ENCODE measurements at places on chromosomes 12 and 14. TPM values are rescaled to one million over a fixed set of nuclear protein-coding genes. Genes with fewer than 3 reads are reported as not detected.

DNA sequence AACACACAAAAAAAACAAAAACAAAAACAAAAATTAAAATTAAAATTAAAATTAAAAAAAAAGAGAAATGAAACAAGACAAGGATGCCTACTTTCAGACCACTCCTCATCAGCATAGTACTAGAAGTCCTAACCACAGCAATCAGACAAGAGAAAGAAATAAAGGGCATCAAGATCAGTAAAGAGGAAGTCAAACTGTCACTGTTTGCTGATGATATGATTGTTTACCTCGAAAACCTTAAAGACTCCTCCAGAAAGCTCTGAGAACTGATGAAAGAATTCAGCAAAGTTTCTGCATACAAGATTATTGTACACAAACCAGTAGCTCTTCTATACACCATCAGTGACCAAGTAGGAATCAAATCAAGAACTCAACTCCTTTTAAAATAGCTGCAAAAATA is 29.2 kb downstream of the ALG10 start:
- H3K36me3 ChIP-seq: no peaks in the 10 kb centered on the region
- H3K27ac ChIP-seq: no peak overlapping the region
- no peak overlapping the region for H3K4me3 ChIP-seq
- no peaks in the 10 kb centered on the region for H3K27me3 ChIP-seq

DNA sequence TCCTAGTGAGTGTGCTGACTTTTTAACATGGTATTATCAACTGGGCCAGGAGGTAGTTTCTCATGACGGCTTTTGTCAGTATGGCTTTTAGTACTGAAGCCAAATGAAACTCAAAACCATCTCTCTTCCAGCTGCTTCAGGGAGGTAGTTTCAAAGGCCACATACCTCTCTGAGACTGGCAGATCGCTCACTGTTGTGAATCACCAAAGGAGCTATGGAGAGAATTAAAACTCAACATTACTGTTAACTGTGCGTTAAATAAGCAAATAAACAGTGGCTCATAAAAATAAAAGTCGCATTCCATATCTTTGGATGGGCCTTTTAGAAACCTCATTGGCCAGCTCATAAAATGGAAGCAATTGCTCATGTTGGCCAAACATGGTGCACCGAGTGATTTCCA is 141.1 kb downstream of the HMGA2 start:
- H3K4me3 ChIP-seq: no peak overlapping the region
- no peak overlapping the region for H3K27ac ChIP-seq
- no peaks in the 10 kb centered on the region for H3K27me3 ChIP-seq
- peaks cover 5% of the 10 kb centered on the region for H3K4me1 ChIP-seq
- no peaks in the 10 kb centered on the region for H3K36me3 ChIP-seq

GRCh38 chr14:64685371-64686281 is 18.6 kb upstream of the PLEKHG3 start:
- H3K4me1 ChIP-seq: peaks cover 38% of the 10 kb centered on the region
- H3K27ac ChIP-seq: no peak overlapping the region
- no peak for DNase-seq
- H3K27me3 ChIP-seq: no peaks in the 10 kb centered on the region

DNA sequence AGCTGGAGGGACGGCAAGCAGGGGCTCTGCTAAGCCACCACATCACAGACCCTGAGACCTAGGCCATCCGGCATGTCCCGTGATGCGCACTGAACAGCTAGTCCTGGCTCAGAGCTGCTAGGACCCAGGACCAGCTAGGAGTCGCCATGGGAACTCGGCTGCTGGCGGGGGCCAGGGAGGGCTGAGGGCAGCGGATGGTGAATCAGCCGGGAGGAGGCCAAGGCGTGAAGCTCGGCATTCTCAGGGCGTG is 5.1 kb downstream of the AHNAK2 start:
- DNase-seq: peak; percentile 93
- H3K36me3 ChIP-seq: no peaks in the 10 kb centered on the region
- H3K4me1 ChIP-seq: peaks cover 58% of the 10 kb centered on the region

- no peak overlapping the region for H3K4me3 ChIP-seq
- no peak for DNase-seq
- H3K27ac ChIP-seq: no peak overlapping the region
- no peaks in the 10 kb centered on the region for H3K27me3 ChIP-seq
Observed at GRCh38 chr12:95229636-95230035, 12.0 kb downstream of the VEZT start.

SLC25A47 gene
- total RNA-seq: 1.6 TPM

DNA sequence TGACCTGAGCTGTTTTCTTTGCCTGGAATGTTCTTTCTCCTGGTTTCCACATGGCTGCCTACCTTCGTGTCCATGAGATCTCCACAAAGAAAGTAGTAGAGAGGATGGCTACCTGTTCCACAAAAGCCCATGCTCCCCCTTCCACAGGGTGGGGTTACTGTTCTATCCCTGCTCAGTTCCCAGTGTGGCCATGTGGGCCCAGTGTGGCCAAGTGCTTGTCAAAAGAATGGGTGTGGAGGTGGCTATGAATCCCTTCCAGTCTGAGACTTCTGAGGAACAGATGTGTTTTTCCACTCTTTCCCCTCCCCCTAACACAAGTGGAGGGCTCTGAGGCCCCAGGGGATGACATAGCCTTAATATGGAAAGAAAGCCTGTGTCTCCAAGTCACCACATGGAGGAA is 26.2 kb upstream of the HSP90B1 start:
- no peaks in the 10 kb centered on the region for H3K4me1 ChIP-seq
- no peak overlapping the region for H3K4me3 ChIP-seq
- no peaks in the 10 kb centered on the region for H3K27me3 ChIP-seq

- H3K4me3 ChIP-seq: no peak overlapping the region
- H3K27ac ChIP-seq: no peak overlapping the region
- no peaks in the 10 kb centered on the region for H3K4me1 ChIP-seq
- no peaks in the 10 kb centered on the region for H3K36me3 ChIP-seq
- DNase-seq: no peak
Observed at GRCh38 chr12:124217508-124218242, 77.2 kb upstream of the RFLNA start.

LMNTD1 gene
- not detected for total RNA-seq

GRCh38 chr14:90308561-90308960 is 23.2 kb downstream of the NRDE2 start:
- H3K27ac ChIP-seq: no peak overlapping the region
- H3K4me1 ChIP-seq: peaks cover 15% of the 10 kb centered on the region
- H3K4me3 ChIP-seq: no peak overlapping the region
- no peak for DNase-seq
- H3K36me3 ChIP-seq: peaks cover 5% of the 10 kb centered on the region

GRCh38 chr14:105067140-105067968 is 2.1 kb upstream of the GPR132 start:
- H3K4me1 ChIP-seq: peaks cover 8% of the 10 kb centered on the region
- no peaks in the 10 kb centered on the region for H3K27me3 ChIP-seq
- no peak overlapping the region for H3K27ac ChIP-seq
- H3K4me3 ChIP-seq: no peak overlapping the region
- no peaks in the 10 kb centered on the region for H3K36me3 ChIP-seq

KRT77 gene
- not detected for total RNA-seq

NRXN3 gene
- total RNA-seq: 4.3 TPM

GTF2A1 gene
- total RNA-seq: 25.1 TPM

DNA sequence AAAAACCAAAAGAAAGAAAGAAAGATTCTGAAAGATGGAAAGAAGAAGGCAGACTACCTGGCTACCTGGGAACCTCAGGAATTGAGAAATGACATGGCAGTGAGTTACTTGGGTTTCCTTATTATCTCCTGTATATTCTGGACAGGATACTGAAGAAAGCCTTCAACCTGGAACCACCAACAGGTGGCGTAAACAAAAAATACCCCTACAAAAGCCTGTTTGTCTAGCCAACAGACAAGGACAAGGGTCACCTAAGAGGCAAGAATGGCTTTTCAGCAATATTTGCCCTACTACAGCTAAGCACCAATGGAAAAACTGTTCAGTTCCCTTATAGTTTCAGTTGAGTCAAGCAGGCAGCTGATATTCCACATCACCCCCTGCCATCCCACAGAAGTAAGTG is 274.9 kb downstream of the GPHN start:
- H3K36me3 ChIP-seq: no peaks in the 10 kb centered on the region
- H3K27ac ChIP-seq: no peak overlapping the region
- no peak overlapping the region for H3K4me3 ChIP-seq
- DNase-seq: no peak
- no peaks in the 10 kb centered on the region for H3K27me3 ChIP-seq

- no peak overlapping the region for H3K27ac ChIP-seq
- no peaks in the 10 kb centered on the region for H3K4me1 ChIP-seq
- H3K27me3 ChIP-seq: no peaks in the 10 kb centered on the region
- no peak for DNase-seq
- H3K4me3 ChIP-seq: no peak overlapping the region
Observed at GRCh38 chr14:105849933-105850626, 323.7 kb downstream of the TMEM121 start.

GRCh38 chr12:28603801-28604200 is 413.5 kb downstream of the CCDC91 start:
- H3K36me3 ChIP-seq: no peaks in the 10 kb centered on the region
- H3K27ac ChIP-seq: no peak overlapping the region

CLEC2B gene
- total RNA-seq: 5.0 TPM

ERP27 gene
- total RNA-seq: 48.0 TPM

Data from hepatocyte (in vitro differentiated cells).